CD4-positive, alpha-beta T cell treated with Interleukin-6 for 4 hours (primary cell): ENCODE measurements at places on chromosomes 1 and 21.

- DNase-seq = peak; percentile 65
Measured at GRCh38 chr1:15684042-15684461, at the start of gene PLEKHM2. TSS of gene PLEKHM2 (plus strand) at chr1:15684320. CDS start at chr1:15684559, 239 bp downstream.

- peak; percentile 10 for DNase-seq
Measured at GRCh38 chr1:47507881-47508701, 70.2 kb downstream of the FOXD2 start.

- DNase-seq = no peak
Measured at GRCh38 chr21:45528981-45529784, 13.1 kb downstream of the SLC19A1 start.

- DNase-seq = peak; percentile 76
Measured at GRCh38 chr1:206725109-206725963, 40.6 kb downstream of the MAPKAPK2 start.

DNA sequence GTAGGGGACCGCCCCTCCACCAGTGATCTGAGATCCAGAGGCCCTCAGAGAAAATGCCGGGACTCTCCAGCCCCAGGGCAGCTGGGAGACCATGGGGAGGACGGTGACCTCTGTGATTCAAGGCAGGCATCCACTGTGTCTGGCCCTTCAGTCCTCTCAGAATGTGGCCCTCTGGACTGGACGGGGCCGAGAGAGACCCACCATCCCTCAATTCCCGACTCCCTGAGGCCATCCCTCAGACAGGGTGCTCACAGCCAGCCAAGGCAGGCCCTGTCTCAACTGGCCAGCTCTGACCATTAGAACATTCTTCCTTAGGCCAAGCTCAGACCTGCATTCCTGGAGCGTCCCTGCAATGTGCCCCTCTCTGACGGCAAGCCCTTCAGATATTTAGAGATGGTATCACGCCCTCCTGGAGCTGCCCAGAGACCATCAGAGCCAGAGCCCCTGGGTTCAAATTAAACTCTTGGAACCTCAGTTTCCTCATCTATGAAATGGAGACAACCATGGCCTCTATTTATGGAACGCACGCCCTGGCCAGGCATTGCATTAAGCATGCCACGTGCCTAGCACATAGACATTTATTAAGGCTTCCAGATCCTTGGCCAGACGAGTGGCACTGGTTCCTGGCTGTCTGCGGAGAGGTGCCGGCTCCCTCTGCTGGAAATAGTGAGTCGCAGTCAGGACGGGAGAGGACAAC lies 9.6 kb upstream of the EPS8L3 start:
- DNase-seq = peak; percentile 77
